Activated CD8-positive, alpha-beta memory T cell treated with anti-CD3 and anti-CD28 coated beads for 1 hour (primary cell): ENCODE measurements at places on chromosomes 2 and 18.

DNA sequence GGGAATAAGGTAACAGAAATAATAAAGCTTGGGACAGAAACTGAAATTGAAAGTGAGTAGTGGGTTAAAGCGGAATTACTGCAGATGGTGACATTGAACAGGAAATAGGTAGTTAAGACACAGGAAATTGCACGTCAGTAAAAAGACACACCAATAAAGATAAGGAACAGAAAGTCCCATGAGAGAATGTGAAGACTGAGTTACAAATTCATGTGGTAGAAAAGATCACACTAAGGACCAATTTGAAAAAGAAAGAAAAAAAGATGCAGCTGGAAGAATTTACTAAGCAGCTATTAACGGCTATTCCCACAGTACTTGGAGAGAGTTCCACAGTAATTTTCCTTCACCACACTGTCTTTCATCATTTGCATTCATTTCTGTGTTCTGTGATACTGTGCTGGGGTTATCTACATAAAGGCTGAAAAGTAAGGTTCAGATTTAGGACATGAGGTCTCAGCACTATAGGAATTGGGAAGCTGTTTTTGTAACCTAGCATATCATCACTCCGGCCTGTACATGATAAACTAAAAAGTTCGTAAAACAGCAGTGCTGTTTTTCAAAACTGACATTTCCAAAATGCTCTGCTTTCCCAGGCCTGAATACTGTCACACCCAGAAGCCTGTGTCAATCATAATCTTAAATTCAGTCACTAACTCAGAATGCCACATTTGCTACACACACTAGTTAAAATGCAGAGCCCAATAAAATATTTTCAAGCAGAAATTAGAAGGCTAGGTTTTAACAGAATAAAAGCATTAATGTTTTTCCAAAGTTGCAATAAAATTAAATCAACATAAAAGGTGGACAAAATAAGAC, 42.9 kb downstream of the SRBD1 start:
- no peak for DNase-seq

GRCh38 chr2:108228537-108228936, 11.2 kb upstream of the SULT1C3 start:
- no peak for DNase-seq

GRCh38 chr2:237652181-237652580, 24.8 kb downstream of the LRRFIP1 start:
- DNase-seq = no peak

DNA sequence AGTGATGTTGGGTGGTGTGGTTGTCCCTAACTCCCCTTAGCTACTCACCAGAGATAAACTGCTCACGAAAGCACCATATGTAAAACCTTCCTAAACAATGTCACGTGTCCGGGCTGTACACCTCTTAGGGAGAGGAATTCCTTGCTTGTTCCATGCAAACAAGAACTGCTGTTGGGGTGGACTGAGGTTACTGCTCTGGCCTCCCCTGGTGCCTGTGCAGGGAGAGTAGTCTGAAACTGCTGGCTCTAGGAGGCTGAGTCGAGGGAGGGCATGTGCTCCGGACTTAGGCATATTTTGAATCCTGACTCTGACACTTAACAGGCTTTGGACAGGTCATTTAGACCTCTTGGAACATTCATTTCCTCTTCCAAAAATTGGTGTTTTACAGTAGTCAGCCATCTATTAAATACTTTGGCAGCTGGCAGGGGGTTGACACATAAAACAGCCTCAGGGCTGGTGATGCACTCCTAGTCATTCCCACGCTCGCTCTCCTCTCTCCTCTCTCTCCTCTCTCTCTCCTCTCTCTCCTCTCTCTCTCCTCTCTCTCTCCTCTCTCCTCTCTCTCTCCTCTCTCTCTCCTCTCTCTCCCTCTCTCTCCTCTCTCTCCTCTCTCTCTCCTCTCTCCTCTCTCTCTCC, 10.6 kb downstream of the THNSL2 start:
- no peak for DNase-seq

GRCh38 chr2:233247744-233248143, 3.7 kb upstream of the ATG16L1 start:
- peak; percentile 21 for DNase-seq

- no peak for DNase-seq
These were observed 63.1 kb downstream of the RHOB start for GRCh38 chr2:20509770-20510490.

- no peak for DNase-seq
These were observed 530.2 kb upstream of the ZEB2 start for GRCh38 chr2:145050134-145050533.

DNA sequence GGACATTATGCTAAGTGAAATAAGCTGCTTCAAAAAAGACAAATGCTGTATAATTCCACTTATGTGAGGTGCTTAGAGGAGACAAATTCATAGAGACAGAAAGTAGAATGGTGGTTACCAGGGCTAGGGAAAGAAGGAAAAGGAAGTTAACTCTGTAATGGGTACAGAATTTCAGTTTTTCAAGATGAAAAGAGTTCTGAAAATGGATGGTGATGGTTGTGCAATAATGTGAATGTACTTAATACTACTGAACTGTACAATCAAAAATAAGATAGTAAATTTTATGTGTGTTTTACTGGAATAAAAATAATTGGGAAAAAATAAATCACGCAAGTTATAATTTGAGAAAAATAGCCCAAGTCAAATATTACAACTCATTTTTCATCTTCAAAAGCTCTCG, 27.5 kb downstream of the ARHGAP25 start:
- no peak for DNase-seq

GRCh38 chr2:48253301-48253700, 276.7 kb upstream of the STON1 start:
- DNase-seq = no peak

- DNase-seq = no peak
These were observed 31.8 kb downstream of the MBD5 start for GRCh38 chr2:148052687-148053086.

GRCh38 chr18:525036-525797, 24.7 kb upstream of the COLEC12 start:
- no peak for DNase-seq

DNA sequence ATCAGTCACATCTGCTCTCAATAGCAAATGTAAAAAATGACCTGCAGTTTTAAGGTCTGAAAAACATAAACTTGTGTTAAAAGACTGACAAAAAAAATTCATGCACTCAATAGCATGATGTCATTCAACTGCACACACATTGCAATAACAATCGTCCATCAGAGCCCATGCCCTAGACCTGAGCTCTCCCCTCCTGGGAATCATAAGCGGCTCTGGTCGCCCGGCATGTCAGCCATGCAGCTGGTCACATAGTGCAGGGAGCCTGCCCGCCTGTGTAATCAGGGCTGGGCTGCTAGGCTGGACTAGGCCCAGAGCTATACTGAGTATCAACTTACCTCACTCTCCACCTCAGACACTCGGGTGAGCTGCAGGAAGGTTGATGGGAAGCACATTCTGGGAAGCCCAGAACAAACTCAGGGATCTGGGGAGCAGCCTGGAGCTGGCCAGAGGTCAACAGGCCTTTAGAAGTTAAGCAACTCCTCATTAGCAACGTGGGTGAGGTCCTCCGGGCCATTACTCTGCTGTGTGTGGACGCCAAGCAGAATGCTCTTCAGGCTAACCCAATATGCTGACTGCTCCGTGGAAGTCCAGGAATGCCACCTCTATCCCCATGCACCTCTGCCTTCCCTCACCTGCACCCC, 165.5 kb downstream of the TTC32 start:
- no peak for DNase-seq

GRCh38 chr2:158120664-158121641, 19.3 kb downstream of the UPP2 start:
- no peak for DNase-seq

GRCh38 chr2:128139624-128140023, 48.6 kb downstream of the UGGT1 start:
- DNase-seq = no peak

- no peak for DNase-seq
These were observed 82.9 kb downstream of the TNS1 start for GRCh38 chr2:217919781-217920351.

DNA sequence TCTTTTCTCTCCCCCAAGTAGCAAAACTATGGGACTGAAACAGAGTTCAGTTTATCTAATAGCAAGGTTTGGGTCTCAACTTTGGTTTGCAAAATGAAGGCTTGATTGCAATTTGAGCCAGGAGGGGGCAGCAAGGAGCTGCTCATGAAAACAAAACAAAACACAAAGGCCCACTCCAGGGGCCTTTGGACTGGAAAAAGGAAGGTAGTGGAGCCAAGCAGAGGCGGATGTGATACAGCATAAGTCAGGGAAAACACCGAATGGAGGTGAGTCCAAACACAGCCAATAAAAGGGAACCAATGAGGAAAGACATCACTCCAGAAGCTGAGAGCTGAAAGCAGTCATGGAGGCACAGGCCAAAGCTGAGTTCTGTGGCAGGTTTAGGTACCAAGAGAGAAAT, 799.7 kb upstream of the ACVR2A start:
- no peak for DNase-seq

DNA sequence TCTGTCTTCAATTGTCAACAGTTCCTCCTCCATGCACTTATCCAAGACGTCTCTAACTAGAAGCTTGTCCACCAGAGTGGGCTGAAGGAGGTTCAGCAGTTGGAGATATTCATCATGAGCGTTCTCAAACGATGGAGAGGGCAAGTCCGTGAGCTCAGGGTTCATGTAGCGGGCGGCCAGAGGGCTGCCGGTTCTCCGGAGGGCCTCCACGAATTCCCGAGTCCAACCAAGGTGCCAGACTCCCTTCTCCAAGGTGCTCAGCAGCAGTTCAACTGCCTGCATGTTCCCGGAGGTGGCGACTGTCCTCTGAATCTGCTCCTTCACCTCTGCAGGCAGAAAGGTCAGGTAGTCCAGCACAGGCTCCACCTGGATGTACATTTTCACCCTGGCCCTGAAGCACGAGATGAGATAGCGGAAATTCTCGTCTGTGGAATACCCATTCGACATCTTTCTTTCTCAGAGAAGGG, 590 bp downstream of the IFIH1 start:
- DNase-seq = no peak

DNA sequence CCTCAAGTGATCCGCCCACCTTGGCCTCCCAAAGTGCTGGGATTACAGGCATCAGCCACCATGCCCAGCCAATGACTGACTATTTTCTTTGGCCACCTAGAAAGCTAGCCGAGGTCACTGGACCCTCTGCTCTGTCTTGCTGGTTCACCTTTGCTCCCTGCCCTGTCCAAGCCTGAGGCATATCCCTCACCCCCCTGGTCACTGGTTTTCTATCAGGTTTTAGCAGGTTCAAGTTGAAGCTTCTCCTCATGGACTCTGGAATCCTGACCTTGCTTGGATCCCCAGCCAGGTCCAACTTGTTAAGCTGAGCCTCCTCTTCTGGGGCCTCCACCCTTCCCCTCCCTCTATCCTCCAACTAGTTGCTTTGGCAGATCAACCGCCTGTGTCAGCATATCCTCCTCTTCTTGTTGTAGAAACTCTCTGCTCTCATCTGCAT, 33.4 kb downstream of the PAX8 start:
- no peak for DNase-seq

DNA sequence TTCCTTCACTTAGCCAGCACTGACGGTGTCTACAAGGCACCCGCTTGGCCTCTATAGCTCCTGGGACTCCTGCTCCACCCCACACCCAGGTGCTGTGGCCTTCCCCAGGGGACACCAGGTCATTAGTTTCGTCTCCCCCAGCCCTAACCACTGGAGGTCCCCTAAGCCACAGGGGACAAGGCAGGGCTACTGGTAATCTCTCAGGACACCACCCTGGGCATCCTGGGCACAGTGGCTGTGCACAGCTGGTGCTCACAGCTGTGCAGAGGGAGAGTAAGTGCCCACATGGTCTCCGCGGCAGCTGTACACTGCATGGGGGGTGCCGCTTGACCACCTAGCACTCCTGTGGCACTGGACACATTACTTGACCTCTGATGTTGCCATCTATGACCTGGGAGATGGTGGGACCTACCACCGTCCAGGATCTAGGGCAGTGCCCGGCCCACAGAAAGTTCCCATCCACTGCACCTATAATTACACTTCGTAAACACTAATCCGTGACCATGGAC, 134.0 kb downstream of the HDAC4 start:
- no peak for DNase-seq

- DNase-seq = no peak
These were observed 34.4 kb upstream of the CYP27C1 start for GRCh38 chr2:127254386-127254981.

- no peak for DNase-seq
These were observed 28.8 kb upstream of the TMEM18 start for GRCh38 chr2:705971-706511.

- no peak for DNase-seq
These were observed 160.8 kb downstream of the PHLPP1 start for GRCh38 chr18:62876111-62876510.

DNA sequence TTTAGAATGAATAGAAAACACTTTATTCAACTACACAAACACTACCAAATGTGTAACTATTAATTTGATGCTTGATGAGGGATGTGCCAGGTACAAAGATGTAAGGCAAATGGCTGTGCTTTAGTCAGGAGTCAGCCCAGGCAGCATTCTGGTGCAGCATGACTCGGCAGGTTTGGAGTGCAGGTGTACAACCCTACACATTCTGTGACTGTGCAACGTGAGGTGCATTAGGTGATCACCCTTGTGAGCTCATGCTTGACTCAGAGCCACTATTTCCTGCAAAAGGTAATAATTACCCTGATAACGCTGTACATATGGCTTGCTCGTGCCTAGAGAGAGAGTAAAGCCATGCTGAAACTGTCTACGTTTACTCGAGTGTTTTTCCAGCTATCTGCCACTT, 288.7 kb upstream of the DSEL start:
- no peak for DNase-seq

GRCh38 chr2:168217920-168218319, 29.5 kb downstream of the STK39 start:
- DNase-seq = no peak

- no peak for DNase-seq
These were observed 31.7 kb downstream of the HRH4 start for GRCh38 chr18:24491927-24492834.

DNA sequence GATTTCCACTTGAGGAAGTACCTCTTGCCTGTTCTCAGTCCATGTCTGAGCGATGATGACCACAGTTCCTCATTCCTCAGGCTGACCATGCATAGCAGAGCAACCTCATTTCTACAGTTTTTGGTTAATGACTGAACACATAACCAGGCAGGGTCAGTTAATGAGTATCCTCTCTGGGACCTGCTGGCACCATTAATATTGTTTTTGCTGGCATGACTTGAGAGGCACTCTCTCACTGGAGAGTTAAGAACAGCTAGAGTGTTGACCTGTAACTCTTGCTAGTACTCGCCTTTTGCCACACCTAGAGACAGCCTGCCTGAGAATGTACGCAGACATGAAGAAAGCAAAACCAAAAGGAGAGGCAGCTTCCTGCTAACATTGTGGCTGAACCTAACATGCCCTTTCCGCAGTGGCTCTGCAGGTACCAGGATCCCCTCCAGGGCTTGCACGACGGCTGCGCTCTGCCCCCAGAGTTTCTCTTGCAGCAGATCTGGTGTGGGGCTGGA, 23.9 kb downstream of the PECR start:
- no peak for DNase-seq

- DNase-seq = no peak
These were observed 10.5 kb upstream of the B3GNT7 start for GRCh38 chr2:231384970-231385369.
